Urinary bladder (tissue), 4 donors: ENCODE measurements at places on chromosomes 7 and 10. TPM values are rescaled to one million over a fixed set of nuclear protein-coding genes. Genes with fewer than 3 reads are reported as not detected.

- no peak for DNase-seq
These were observed 10.2 kb upstream of the ZNF467 start for GRCh38 chr7:149783386-149784250.

DNA sequence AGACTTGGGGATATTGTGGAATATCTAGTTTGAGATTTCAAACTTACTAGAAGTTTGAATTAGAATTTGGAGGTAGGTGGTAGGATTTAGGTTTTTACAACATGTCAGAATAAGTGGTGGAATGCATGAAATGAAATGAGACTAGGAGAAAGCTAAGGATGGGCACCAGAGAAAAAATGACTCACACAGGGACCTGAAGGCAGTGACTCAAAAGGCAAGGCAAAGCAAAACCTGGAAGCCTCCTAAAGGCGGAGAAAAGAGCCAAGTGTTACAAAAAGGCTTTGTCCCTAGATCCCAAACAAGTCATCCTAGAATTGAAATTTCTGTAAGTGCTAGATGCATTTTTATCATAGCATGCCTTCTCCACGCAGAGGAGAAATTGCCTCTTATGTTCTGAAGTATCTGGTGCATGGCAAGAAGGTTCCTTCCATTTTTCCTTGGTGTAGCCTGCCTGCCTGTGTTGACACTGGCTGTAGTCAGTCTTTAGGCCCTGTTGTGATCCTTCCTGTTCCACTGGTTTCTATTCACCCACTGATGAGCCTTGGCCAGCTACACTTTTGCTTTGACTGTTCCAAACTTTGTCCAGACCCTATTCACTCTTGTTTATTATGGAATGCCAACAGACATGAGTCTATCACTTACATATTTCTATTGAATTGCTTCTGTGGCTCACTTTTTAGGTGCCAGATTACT is 109.3 kb downstream of the ETV1 start:
- DNase-seq, result no peak

Gene PGAM2
- total RNA-seq, result 3.1 TPM

Gene RNF32
- 1.0 TPM for total RNA-seq

GRCh38 chr10:113681533-113682470 is 2.1 kb downstream of the CASP7 start:
- DNase-seq, result no peak

GRCh38 chr7:92661651-92662050 is 71.5 kb upstream of the FAM133B start:
- no peak for DNase-seq

DNA sequence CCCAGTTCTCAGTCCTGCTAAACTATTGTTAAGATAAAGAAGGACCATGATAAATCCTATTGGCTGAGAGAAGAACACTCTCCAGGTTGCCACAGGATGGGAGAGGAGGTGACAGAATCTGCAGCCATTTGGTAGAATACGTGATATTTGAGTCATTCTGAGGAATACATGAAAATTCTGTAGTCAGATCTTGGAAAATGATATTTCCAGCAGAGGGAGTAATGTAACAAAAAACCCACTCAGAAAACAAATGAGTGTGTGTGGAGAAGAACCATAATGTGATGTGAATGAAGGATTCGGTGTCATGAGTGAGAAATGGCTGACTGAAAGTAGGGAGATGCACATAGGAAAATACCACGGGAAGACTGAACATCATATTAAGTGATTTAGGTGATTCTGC is 128.5 kb upstream of the PFKP start:
- no peak for DNase-seq

GRCh38 chr10:3374914-3375313 is 202.3 kb upstream of the PITRM1 start:
- DNase-seq, result no peak

DNA sequence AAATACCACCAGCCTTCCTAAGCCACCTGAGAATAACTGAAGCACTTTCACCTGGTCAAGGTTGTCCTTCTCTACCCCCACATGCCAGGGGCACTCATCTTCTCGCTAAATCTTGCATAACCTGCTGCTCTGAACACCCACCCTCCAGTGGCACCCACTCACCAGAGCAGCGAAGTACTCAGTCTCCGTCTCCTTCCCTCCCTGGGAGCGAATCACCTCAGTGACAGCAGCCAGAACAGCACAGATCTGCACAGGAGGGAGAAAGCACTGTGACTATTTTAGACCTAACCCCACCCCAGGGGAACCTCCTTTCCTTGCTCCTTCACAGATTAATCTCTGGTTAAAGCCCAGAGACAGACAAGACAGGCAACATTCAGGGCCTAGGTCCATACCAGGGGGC is 5.1 kb downstream of the RRP12 start:
- no peak for DNase-seq

Gene OPALIN
- total RNA-seq, result not detected

Gene EEPD1
- total RNA-seq, result 9.7 TPM

- DNase-seq, result no peak
These were observed 65.4 kb downstream of the MYO3A start for GRCh38 chr10:25999295-25999981.

DNA sequence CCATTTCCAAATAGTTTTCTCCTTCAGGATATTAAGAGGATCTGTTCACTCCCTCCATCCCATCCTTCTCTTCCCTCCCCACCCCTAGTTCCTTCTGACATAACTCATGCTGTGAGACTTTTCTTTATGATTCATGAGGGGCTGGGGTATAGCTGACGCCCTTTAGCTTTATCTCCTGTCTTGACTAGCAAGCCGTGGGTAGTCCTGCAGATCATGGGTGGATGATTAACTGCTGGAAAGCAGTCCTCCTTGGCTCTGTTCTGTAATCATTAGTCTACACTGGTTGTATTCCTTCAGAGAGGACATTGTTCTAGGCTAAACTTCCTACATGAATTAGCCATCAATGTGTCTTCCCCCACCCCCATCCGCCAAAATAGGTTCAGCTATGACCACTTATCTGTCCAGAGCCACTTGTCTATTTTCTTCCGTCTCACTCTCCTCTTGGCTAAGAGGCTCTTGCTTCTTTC is 135.4 kb downstream of the LRRC4 start:
- no peak for DNase-seq

Gene HIPK2
- 9.8 TPM for total RNA-seq

- no peak for DNase-seq
These were observed 3.0 kb downstream of the KMT2E start for GRCh38 chr7:105016709-105017656.

DNA sequence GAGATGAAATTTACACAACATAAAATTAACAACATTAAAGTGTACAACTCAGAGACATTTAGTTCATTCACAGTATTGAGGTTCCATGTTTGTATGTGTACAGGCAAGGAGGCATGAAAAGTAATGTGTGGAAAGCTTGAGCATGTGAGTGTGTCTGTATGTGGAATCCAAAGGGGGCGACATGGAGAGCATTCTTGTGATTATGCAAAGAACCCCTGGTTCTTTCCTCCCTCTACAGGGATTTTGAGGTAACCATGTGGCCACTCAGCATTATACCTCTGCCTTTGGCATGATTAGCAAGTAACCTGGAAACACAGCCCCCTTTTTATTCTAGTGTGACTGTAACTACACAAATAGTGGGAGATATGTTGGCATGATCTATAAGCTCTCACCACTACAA is 21.0 kb downstream of the OR2F1 start:
- DNase-seq, result no peak

Gene PHYHIPL
- total RNA-seq, result 0.85 TPM

Gene ICA1
- total RNA-seq, result 32.8 TPM

DNA sequence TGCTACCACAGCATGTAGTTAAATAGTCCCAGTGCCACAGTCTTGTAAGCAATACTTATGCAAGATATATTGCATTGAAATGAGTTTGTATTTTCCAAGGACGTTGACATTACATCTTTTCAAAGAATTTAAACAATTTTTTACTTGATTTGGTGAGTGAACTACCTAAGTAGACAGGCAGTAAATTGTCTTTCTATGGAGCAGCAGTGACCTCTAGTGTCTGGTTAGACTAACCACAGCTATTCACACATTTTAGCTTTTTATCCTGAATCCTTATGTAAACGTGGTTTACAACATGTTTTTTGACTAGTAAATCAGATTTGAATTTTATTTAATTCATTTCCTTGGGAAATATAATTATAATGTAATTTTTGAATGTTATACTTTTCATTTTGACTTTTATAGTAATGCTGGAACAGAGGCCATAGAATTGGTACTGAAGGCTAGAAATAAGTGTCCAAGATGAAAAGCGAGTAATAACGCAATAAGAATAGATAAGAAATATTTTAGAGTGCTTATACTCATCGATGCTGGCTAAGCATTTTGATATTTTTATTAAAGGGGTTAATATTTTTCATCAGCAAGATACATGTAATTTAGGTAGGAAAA is 5.6 kb downstream of the LRRTM3 start:
- peak; percentile 37 for DNase-seq

DNA sequence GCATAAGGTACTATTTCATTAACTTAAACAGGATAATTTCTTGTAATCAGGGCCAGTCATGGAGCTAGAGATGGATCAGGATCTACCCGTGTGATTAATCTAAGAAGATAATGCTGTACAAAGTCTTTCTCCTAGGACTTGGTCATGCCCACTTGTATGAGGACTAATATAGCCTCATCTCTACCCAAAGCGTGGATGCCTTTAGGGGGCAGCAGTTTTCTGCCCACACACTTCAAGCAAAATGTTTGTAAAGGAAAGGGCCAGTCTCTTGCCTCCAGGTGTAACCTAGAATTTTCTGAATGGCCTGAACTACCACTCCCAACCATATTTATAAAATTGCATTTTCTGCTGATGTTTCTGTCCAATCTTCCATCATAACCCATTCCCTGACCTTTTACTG is 764.0 kb upstream of the IGFBP3 start:
- DNase-seq, result no peak
